Hippocampal formation (tissue), 2 donors: ENCODE measurements at places on chromosomes 5 and 9.
A peak's percentile ranks its signal among the peaks of the same experiment; 100 is the strongest.

DNA sequence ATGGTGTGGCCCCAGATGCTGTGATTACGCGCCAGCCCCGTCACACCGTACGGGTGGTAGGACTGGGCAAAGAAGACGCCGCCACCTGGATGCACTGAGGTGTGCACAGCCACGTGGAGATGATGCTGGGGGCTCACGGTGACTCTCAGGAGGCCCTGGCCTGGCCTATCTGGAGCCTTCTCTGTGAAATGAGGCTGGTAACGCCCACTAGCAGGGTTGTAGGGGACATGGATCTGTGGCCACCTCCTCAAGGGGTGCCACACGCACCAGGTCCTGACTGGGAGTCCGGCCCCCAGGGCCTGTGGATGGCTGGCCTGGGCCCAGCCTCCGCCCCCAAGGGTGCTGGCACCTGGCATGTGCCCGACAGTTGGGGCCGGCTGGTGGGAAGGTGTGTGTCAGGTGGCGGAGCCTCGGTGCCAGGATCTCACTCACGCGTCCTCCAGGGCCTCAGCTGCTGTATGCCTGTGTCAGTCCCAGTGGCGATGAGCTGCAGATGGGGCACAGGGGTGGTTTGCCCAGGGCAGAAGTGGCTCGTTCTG lies 32.4 kb downstream of the NEK6 start:
- DNase-seq, result no peak

DNA sequence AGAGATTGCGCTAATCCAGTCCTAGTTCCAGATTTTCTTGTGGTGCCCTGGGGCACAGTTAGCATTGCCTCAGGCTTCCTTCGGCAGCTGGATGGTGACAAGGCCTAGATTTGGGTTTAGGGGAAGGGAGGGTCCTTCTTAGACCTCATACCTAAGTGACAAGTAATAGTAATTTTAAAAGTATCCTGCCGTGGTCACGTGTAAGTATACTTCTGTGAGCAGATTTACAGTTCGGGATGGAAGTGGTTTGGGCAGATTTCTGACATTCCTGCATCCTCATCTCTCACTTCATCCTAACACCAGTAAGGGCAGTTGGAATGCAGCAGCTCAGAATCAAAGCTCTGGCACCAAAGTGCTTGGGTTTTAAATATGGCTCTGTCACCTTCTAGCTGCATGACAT lies 71.6 kb downstream of the LRRC70 start:
- no peak for DNase-seq

GRCh38 chr5:126122942-126123341 lies 300.3 kb upstream of the GRAMD2B start:
- no peak for DNase-seq

- no peak for DNase-seq
Observed at GRCh38 chr9:97721396-97721795, 24.3 kb upstream of the XPA start.

GRCh38 chr5:147559749-147560148 lies 49.9 kb upstream of the DPYSL3 start:
- DNase-seq, result no peak

DNA sequence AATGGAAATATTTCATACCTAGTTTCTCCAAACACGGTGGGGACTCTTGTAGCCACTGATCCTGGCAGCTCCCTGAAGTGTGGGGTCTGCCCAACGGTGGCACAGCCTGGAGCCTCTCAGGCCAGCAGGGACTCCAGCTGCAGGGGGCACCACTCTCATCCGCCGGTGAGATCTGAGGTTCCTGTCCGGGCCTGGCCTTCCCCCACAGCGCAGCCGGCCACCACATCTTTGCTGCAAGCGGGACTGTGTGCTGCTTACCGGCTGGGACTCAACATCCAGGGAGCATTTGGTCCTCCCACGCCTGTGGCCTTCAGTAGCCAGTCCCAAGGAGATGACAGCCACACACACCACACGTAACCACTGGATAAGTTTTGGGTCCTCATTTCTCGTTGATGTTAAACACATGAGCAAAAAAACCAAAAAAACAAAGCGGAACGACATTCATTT lies 7.7 kb upstream of the NKX2-5 start:
- DNase-seq, result no peak

DNA sequence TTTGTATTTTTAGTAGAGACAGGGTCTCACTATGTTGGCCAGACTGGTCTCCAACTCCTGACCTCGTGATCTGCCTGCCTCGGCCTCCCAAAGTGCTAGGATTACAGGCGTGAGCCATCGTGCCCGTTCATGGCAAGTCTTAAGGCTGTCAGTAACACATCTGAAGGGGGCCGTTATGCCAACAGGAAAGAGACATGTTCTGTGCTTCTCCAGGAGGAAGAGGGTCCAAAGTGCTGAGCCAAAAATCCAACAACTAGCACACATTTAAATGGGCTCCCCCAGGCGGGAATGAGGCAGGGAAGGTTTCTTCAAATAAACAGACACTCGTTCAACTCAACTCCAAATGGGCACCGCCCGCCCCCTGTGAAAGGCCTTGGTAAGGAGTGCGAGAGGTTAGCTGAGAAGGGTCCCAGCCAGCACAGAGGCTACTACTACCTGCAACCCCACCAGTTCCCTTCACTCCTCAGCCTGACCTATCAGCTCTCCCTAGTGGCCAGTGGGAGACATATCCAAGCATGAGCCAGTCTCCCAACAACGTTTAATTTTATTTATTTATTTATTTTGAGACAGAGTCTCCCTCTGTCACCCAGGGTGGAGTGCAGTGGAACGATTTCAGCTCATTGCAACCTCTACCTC lies 84.1 kb upstream of the DMRT1 start:
- peak; percentile 35 for DNase-seq

DNA sequence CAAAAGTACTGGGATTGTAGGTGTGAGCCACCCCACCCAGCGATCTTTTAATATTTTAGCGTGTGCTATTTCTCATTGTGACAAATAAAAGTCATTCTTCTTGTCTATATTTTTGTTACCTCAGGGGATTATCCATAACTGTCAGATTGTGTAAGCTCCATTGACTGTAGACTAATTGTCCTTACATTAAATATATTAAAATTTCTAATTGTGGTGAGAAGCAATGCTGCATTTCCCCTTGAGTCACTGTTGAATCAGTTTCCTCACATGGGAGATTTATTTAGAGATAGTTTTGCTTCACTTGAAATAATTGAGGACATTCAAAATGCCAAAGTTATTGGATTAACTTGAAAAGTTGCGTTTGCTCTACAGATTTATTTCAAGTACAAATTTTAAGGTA lies 782.4 kb upstream of the WWC1 start:
- no peak for DNase-seq

DNA sequence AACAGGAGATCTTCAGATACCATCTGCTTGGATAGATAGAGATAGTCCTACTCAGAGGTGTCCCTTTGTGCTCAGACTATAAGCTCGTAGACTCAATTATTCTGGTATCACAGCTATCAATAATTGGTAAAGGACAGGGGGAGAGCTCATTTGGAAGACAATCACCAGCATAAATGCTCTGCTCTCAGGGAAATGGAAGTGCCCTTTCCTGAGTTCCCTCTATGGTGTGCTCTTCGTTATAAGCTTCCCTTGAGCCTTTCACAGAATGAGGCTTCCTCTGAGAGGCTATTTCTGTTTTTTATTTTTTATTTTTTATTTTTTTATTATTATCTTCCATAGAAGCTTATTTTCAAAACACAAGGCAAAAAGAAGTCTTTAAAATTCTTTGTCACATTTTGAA lies 1155.7 kb upstream of the DMAC1 start:
- no peak for DNase-seq

- peak; percentile 18 for DNase-seq
Observed at GRCh38 chr9:107281922-107282667, 984 bp upstream of the RAD23B start.

DNA sequence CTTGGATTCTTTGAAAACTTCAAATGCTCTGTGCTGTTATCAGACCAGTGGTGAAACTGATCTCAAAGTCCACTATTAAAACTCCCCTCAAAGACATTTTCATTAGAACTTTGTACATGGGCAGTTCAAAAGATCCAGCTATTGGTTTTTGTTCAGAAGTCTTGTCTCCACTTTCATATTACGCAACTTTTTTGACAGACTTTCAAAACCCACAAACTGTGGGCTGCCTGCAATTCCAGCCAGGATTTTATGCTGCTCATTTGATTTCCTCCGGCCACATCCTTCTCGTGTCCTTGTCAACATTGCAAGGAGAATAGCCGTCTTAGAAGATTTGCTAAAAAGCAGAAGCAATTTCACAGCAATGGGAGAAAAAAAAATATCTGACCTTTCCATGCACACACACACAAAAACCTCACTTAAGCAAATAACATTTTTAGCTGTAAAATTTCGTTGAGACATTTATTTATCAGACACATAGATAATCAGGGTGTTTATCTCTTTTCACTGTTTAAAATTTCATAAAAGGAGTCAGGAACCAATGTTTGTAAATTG lies 1990.5 kb downstream of the MAT2B start:
- no peak for DNase-seq

- no peak for DNase-seq
Observed at GRCh38 chr5:55286411-55286933, 21.0 kb downstream of the DHX29 start.

DNA sequence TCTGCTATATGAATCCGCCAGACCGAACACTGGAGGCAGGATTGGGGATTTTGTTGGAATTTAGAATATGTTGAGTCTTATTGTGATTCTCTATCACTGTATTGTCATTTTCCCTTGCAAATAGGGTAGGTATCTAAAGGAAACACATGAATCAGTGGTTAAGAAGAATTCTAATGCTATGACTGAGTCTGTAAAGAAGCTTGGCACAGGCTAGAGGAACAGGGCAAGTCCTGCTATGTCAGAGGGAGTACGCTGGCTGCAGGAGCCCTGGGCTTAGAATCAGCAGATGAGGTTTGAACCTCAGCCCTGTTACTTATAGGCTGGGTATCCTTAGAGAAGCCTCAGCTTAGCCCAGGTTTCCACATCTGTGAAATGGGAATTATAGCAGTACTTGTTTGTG lies 198.1 kb downstream of the NR3C1 start:
- no peak for DNase-seq

GRCh38 chr5:79898611-79899010 lies 92.5 kb downstream of the MTX3 start:
- DNase-seq, result no peak

GRCh38 chr5:94702729-94703128 lies 84.3 kb downstream of the SLF1 start:
- no peak for DNase-seq

DNA sequence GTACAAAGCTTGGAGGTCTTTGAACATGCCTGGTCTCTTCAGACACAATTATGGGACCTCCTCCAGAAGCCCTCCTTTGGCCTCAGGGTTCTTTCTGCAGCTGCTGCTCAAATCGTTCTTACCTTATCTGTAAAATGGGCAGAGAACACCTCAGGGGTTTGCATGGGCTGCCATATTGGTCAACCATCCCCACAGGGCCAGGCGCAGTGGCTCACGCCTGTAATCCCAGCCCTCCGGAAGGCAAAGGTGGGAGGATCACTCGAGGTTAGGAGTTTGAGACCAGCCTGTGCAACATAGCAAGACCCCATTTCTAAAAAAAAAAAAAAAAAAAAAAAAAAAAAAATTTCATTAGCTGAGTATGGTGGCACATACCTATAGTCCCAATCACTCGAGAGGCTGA lies 29.1 kb upstream of the TCF7 start:
- DNase-seq, result no peak

GRCh38 chr9:111916234-111916645 lies 19.6 kb downstream of the UGCG start:
- no peak for DNase-seq

GRCh38 chr9:19464764-19465585 lies 56.2 kb downstream of the ACER2 start:
- peak; percentile 21 for DNase-seq

GRCh38 chr5:178991190-178992145 lies 3.7 kb downstream of the GRM6 start:
- DNase-seq, result no peak
